ENCODE measurements at places on chromosomes 12 and 14.

- no peak for DNase-seq
These were observed 131.0 kb downstream of the TMEM132D start for GRCh38 chr12:129772501-129773493.

DNA sequence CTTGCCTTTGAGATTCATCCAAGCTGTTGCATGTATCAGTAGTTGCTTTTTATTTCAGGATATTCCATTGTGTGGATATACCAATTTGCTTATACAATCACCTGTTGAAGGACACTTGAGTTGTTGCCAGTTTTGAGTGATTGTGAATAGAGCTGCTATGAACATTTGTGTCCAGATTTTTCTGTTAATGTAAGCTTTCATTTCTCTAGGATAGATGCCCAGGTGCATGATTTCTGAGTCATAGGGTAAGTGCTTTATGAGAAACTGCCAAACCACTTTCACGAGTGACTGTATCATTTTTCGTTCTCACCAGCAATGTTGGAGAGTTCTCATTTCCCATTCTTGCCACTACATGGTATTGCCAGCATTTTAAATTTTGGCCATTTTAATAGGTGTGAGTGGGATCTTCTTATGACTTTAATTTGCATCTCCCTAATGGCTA is 434.6 kb upstream of the RGS6 start:
- DNase-seq = no peak

GRCh38 chr12:13173012-13173932 is 23.3 kb upstream of the EMP1 start:
- no peak for DNase-seq

DNA sequence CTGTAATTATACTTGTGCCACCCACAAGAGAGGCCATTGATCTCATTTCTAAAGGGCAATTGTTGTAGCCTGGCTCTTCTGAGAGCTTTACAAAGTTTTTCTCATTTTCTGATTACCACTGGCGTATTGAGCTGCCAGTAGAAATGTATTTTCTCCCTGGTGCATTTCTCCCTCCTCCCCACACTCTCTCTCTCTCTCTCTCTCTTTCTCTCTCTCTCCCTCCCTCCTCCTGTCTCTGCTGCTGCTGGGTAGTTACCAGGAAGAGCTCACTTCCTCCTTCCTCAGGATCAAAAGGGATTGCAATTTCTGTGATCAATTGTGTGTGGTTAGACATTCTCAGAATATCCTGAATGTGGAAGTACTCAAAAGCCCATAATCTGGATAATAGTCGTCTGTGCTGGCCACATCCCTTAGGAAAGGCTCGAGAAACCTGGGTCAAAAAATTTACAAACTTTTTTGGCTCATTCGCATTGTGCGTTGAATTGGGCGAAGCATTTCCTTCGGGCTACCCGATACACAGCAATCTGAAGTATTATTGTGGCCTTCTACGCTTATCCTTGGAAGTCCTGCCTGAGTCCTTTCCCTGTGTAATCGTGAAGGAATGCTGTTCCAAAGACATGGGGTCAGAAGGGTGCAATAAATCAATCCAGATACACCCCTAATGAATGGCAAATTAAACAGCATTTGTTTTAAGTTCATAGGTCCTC is 254.8 kb downstream of the MSRB3 start:
- no peak for DNase-seq

GRCh38 chr12:130977046-130977742 is 23.5 kb downstream of the ADGRD1 start:
- DNase-seq = no peak

- DNase-seq = no peak
These were observed 2.9 kb upstream of the BDKRB1 start for GRCh38 chr14:96252999-96253539.

DNA sequence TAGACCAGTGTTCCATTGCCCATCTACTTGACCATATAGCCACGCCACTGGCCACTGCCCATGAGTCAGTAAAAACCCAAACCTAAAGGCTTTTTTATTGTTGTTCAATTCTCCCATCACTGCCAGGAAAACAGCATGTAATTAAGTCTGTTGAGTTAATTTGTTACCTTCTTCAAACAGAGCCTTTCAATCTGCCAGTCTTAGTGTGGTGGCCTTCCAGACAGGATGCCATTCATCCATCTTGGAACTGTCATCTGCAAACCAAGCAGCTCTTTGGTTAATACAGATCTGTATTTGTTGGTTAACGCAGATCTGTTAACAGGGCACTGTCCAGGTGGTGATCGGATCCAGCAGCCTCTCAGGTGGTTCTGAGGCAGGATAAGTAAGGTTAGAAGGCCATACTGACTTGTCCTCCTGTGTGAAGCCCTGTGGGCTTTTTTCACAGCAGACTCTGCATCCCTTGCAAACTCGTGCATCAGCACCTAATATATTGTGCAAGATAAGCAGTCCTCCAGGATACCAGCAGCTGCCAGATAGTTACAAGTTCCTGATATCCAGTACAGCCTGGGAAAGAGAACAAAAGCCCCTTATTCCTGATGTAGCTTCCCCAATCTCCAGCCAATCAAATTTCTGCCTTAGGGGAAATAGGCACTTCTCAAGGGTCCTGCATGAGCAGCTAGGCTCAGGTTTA is 59.1 kb upstream of the DHRS4 start:
- DNase-seq = no peak

DNA sequence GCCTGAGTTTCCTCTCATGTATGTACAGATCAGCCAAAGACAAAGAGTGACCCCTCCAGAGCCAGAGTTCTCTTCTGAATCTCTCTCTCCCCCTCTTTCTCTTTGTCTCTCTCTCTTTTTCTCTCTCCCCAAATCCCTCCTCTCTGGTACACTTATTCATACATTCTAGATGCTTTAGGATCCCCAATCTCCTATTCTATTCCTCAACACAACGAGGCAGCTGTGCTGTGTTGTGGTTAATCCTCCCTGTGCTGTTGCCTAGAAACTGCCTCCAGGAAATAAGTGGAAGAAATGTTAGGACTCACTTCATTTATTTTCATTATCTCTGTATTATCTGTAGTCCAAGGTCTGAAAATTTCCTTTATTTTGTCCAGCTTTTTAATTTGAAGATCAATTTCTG is 350.5 kb upstream of the OR4E1 start:
- DNase-seq = no peak

DNA sequence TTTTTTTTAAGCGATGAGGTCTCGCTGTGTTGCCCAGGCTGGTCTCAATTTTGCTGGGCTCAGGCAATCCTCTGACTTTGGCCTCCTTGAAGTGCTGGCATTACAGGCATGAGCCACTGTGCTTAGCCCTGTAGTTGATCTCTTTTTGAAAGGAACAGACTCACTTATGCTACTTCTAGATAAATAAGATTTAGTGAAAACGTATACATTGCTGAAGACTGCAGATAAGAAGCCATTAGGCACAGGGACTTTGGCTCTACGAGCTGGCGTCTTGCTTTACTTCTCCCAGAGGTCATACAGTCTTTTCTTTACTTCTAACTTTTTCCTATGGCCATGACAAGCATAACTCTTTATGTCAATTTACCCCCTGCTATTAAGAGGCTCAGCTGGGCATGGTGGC is 9.4 kb downstream of the PTGR2 start:
- DNase-seq = no peak

- no peak for DNase-seq
These were observed 1537.1 kb upstream of the FLRT2 start for GRCh38 chr14:83992857-83993256.

GRCh38 chr12:64875186-64875585 is 50.7 kb downstream of the TBC1D30 start:
- no peak for DNase-seq

GRCh38 chr14:81341370-81341769 is 58.8 kb downstream of the STON2 start:
- DNase-seq = no peak

- no peak for DNase-seq
These were observed 92.8 kb upstream of the PLXNC1 start for GRCh38 chr12:94055528-94055927.

GRCh38 chr12:57803319-57803893 is 15.1 kb downstream of the AVIL start:
- no peak for DNase-seq

DNA sequence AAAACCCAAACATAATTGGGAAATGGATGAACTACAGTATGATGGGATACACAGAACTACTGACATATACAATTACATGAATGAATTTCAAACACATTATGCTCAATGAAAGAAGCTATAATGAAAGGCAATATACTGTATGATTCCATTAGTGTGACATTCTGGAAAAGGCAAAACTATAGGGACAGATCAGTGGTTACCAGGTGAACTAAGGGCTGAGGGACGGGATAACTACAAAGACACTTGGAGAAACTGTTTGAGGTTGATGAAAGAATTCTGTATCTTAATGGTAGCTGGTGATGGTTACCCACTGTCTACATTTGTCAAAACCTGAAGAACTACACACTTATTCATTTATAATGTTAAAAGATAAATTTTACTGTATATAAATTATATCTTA is 7.7 kb downstream of the ZFC3H1 start:
- no peak for DNase-seq

GRCh38 chr14:29388571-29388970 is 539.1 kb downstream of the PRKD1 start:
- no peak for DNase-seq

GRCh38 chr12:131903270-131904255 is 9.1 kb downstream of the ULK1 start:
- no peak for DNase-seq

- DNase-seq = no peak
These were observed 38.9 kb upstream of the KTN1 start for GRCh38 chr14:55540847-55541773.

DNA sequence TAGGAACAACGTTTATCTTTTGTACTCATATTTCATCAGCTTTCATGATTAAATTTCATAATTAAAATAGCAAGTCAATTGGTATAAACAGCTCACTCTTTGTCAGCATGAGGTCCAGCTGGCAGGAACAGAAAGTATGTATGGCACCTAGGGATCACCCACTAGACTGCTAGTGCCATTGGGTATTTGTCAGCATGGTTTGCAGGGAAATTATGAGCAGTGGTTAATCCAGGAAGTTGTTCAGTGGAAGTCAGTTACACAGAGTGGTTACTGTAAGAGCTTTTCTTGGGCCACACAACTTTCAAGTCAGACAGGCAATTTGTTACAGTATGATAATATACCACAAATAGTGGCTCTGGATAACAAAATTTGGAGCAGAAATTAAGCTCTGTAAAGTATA is 340.3 kb upstream of the RGS6 start:
- DNase-seq = no peak
